Muscle of leg (tissue), 16 donors: ENCODE measurements at places on chromosomes 13 and 19. TPM values are rescaled to one million over a fixed set of nuclear protein-coding genes. Genes with fewer than 3 reads are reported as not detected.

The PCDH20 gene
- total RNA-seq: 2.8 TPM

DNA sequence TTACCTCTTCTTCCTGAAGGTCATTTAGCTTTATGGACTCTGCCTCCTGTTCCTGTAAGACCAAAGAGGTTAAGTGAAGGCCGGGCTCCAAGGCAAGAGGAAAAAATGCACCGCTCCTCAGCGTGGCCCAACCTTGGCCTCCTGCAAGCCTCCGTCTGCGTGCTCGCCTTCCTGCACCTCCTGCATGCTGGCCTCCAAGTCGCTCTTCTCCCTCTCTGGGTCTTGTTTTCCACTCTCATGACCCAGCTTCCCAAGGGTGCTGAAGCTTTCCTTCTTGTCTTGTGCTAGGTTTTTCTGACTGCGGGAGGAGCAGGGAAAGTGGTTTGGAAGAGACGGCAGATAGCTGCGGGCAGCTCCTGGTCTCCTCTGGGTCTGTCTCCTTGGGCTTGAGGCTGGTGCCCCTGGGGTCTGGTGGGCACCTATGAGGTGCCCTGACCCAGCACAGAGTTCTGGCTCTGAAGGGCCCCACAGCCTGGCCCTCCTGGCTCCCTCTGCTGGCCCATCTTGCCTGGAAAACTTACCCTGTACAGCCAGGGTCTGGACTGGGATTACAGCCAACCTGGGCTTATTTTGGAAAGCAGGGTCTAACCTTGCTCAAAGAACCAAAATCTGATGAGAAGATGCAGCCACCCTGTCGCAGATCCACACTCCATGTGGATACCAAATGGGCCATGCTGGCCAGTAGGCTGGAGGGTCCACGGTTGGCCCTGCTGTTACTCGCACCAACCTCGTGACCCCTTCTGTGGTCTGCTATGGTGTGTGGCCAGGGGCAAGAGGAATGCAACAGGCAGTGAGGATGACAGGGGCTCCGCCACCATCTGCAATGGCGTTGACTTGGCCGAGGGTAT, 5.2 kb downstream of the C13orf46 start:
- DNase-seq: no peak
- no peak overlapping the region for H3K27ac ChIP-seq
- H3K36me3 ChIP-seq: peaks cover 15% of the 10 kb centered on the region
- H3K4me1 ChIP-seq: no peaks in the 10 kb centered on the region

DNA sequence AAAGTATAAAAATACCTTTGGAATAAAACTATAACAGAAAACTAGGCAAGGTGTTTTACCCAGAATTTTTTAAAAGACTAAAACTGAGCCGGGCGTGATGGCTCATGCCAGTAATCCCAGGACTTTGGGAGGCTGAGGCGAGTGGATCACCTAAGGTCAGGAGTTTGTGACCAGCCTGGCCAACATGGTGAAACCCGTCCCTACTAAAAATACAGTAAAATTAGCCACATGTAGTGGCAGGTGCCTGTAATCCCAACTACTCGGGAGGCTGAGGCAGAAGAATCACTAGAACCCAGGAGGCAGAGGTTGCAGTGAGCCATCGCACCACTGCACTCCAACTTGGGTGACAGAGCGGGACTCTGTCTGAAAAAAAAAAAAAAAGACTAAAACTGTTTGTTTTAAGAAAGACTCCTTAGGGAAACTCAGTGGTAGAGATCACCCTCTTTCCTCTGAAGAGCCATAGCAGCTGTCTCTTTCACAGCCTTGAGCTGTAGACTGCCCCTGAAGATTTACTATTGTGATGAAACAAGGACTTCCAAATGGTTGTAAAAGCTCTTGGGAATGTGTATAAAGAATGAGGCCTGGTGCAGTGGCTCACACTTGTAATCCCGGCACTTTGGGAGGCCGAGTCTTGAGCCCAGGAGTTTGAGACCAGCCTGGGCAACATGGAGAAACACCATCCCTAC, 14.7 kb upstream of the KCTD4 start:
- H3K4me1 ChIP-seq: no peaks in the 10 kb centered on the region
- H3K27ac ChIP-seq: no peak overlapping the region
- no peaks in the 10 kb centered on the region for H3K27me3 ChIP-seq
- H3K36me3 ChIP-seq: no peaks in the 10 kb centered on the region

DNA sequence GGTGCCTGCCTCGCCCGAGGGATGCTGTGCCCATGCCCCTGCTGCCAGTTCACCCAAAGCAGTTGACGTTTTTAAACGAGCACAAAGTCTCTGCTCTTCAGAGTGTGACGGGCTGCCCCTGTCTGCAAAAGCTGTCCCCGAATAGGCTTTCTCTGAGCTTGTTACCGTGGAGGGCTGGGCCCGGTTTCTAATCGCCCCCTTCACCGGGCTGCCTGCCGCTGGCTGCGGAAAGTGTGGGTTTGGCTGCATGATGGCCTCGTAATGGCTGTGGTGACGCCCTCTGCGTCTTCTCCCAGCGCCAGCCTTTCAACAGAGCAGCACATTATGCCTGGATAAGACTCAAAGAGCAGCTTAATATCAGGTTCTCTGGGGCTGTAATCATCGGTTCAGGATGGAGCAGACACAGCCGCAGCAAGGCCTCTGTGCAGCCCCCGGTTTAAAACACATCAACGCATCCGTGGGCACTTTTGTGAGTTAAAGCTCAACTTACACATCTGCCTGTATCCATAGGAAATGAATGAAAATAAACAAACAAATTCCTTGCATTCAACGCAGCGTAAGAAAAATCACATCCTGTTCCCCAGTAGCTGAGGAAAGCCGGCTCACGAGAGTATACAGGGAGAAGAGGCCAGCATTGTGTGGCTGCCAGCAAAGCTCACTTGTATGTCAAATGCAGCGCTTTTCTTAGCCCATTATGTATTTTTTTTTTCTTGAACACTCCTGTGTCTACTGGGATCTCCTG, 166.4 kb upstream of the SOX1 start:
- peak overlapping the region; percentile 52 for H3K27ac ChIP-seq
- peaks cover 13% of the 10 kb centered on the region for H3K4me1 ChIP-seq
- DNase-seq: peak; percentile 95

DNA sequence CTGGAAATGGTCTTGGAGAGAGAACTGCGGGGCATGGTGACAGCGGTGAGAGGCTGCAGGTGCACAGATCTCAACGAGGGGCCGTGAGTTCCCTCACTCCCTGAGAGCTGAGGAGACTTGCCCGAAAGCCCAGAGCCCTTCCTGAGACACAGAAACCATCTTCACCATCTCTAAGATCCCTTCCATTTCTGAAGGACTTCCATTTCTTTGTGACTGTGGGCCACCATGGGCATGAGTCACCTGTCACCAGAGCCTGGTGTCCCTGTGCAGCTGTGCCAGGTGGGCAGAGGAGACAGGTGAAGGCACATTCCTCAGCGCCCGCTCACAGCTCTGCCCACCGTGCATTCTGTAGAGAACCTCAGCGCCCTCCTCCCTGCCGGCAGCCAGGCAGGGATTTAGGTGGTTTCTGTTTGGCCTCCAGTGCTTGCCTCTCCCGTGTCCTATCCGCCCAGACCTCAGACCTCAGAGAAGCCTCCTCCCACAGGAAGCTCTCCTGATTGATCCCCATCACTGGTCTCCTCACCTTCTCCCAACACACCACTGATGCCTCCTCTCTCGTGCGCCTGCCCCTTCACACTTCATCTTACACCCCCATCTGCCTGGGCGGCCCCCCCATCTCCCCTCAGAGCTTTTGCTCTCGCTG, 24.2 kb downstream of the SH3GL1 start:
- no peak for DNase-seq
- H3K4me3 ChIP-seq: no peak overlapping the region
- H3K27me3 ChIP-seq: no peaks in the 10 kb centered on the region
- peaks cover 96% of the 10 kb centered on the region for H3K4me1 ChIP-seq
- H3K36me3 ChIP-seq: peaks cover 10% of the 10 kb centered on the region
- H3K27ac ChIP-seq: peak overlapping the region; percentile 83

DNA sequence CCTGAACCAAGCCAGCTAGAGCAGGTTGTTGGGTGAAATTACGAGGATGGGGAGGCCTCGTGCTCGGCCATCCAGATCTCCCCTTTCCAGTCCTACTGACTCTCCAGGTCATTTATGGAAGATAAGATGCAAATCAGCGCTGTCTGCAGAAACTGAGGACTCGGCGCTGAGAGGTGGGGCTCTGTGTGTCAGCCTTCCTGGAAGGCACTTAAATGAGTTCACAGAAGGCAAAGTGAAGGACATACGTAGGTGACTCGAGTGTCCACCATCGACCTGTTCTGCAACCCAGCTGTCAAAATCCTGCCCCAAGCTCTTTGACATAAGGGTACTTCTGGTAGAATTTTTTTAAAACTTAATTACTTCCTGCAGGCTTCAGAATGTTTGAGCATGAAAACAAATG, 86.4 kb downstream of the RAB20 start:
- no peak for DNase-seq
- H3K36me3 ChIP-seq: peaks cover 86% of the 10 kb centered on the region
- H3K4me3 ChIP-seq: no peak overlapping the region
- H3K27me3 ChIP-seq: no peaks in the 10 kb centered on the region
- no peak overlapping the region for H3K27ac ChIP-seq

The FCHO1 gene
- 0.53 TPM for total RNA-seq

The LRRC25 gene
- total RNA-seq: 1.5 TPM

The ZNF578 gene
- total RNA-seq: 5.9 TPM

The SNAPC2 gene
- 10.6 TPM for total RNA-seq

The EMP3 gene
- total RNA-seq: 67.4 TPM

The SOX21 gene
- total RNA-seq: not detected

DNA sequence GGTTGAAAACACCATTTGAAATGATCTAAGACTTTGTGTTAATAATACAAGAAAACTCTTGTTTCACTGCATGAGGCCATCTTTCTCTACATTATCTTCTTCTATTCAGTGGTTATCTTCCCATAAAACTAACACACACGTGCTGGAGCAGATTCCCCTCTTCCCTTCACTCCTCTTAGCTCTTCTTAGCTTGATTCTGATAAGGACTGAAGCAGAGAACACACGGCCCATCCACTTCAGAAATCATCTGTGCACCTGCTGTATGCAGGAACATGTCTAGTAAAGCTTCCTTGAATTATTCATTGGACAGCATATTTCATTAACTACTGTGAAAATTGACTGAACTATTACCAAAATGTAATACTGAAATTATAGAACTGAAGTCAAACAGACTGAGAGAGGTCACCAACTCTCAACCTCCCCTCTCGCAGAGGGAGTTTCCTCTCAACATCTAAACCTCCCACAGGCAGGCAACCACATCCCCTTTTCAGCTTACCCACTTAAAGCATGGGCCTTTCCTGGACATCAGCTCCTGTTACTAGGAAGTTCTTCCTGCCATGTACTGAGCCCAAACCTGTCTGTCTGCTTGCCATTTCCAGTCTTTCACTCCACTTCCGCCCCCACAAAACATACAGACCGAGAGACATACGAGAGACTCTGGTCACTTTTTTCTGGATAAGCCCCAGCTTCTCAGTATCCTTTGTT, 113.9 kb downstream of the CRYL1 start:
- H3K27ac ChIP-seq: no peak overlapping the region
- H3K27me3 ChIP-seq: peaks cover 18% of the 10 kb centered on the region
- peaks cover 6% of the 10 kb centered on the region for H3K36me3 ChIP-seq
- H3K4me1 ChIP-seq: peaks cover 4% of the 10 kb centered on the region
- DNase-seq: no peak

DNA sequence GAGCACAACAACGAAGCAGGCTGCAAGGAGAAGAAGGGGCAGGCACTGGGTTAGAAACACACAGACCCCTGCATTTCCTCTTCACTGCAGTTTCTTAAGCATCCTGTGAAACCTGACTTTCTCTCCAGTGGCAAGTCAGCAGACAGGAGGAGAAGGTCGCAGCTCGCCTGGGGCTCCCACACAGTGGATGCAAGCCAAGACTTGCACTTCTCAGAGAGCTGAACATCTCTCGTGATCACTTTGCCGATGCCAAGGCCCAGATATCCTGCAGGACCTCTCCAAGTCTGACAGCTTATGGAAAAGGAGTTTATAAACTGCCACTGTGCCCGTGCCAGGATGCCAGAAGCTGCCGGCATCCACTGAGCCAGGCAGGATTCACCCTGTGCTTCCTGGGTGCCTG, 18.4 kb downstream of the TMEM272 start:
- H3K4me1 ChIP-seq: peaks cover 38% of the 10 kb centered on the region
- DNase-seq: no peak
- H3K27me3 ChIP-seq: no peaks in the 10 kb centered on the region
- H3K36me3 ChIP-seq: no peaks in the 10 kb centered on the region

The SLC7A10 gene
- 4.7 TPM for total RNA-seq
